Omental fat pad (tissue), 4 donors: ENCODE measurements at places on chromosomes 7 and 10. TPM values are rescaled to one million over a fixed set of nuclear protein-coding genes. Genes with fewer than 3 reads are reported as not detected.

RASA4 gene
- total RNA-seq, result 22.2 TPM

GBX1 gene
- total RNA-seq, result not detected

LBX1 gene
- not detected for total RNA-seq

GPR15LG gene
- not detected for total RNA-seq

CALU gene
- total RNA-seq, result 132 TPM

PDE6C gene
- not detected for total RNA-seq

FAM221A gene
- total RNA-seq, result 8.5 TPM

NODAL gene
- not detected for total RNA-seq

TMEM273 gene
- 46.1 TPM for total RNA-seq

AKR1C8 gene
- total RNA-seq, result not detected

PKD2L1 gene
- 0.37 TPM for total RNA-seq

GIMAP8 gene
- 42.9 TPM for total RNA-seq

CACNB2 gene
- total RNA-seq, result 4.5 TPM

MMD2 gene
- total RNA-seq, result not detected

LGI1 gene
- total RNA-seq, result 0.19 TPM

TUBB8 gene
- total RNA-seq, result not detected

SLC16A9 gene
- total RNA-seq, result 2.3 TPM

SYT15B gene
- 1.2 TPM for total RNA-seq

HOXA10 gene
- total RNA-seq, result 1.9 TPM

METTL27 gene
- not detected for total RNA-seq

TNS3 gene
- total RNA-seq, result 70.9 TPM

WDR86 gene
- 22.3 TPM for total RNA-seq

MSANTD7 gene
- total RNA-seq, result 14.1 TPM

ASIC3 gene
- 2.4 TPM for total RNA-seq

ZNF503 gene
- total RNA-seq, result 8.0 TPM

DDC gene
- 0.79 TPM for total RNA-seq

NME8 gene
- not detected for total RNA-seq

ZNF485 gene
- total RNA-seq, result 2.2 TPM

ITGB8 gene
- 70.2 TPM for total RNA-seq

FAM13C gene
- total RNA-seq, result 2.2 TPM

LRIT1 gene
- total RNA-seq, result not detected

INTS1 gene
- total RNA-seq, result 39.4 TPM

EXOC4 gene
- 59.2 TPM for total RNA-seq

HMX3 gene
- 1.3 TPM for total RNA-seq

EGR2 gene
- 5.9 TPM for total RNA-seq

VPS50 gene
- 33.7 TPM for total RNA-seq

PKD1L1 gene
- 1.1 TPM for total RNA-seq

ARHGEF35 gene
- total RNA-seq, result 3.8 TPM

HOXA13 gene
- not detected for total RNA-seq

SH2D4B gene
- total RNA-seq, result not detected
